ENCODE measurements at places on chromosomes 12 and 14.

- DNase-seq = no peak
Measured at GRCh38 chr14:40599725-40600124, 1007.0 kb upstream of the LRFN5 start.

- DNase-seq = no peak
Measured at GRCh38 chr12:71627438-71628002, 36.1 kb downstream of the ZFC3H1 start.

GRCh38 chr14:100715803-100716202, 10.9 kb upstream of the DLK1 start:
- no peak for DNase-seq

DNA sequence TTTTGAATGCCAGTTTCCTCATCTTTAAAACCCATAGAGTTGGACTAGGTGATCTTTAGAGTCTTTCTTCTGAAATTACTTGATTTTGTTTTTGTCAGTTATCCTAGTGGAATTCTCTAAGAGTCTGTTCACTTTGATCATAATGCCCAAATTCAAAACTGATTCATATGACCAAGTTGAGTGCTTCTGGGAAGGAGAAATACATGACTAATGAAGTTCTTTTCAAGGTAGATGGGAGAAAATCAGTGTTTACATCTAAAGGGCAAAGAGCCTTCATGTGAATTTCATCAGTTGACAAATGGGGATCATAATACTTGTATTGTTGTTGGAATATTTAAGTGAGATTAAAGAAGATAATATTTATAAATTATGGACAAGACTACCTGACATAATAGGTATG, 53.2 kb downstream of the ERC1 start:
- no peak for DNase-seq

GRCh38 chr12:91613223-91613779, 430.7 kb upstream of the DCN start:
- DNase-seq = no peak

DNA sequence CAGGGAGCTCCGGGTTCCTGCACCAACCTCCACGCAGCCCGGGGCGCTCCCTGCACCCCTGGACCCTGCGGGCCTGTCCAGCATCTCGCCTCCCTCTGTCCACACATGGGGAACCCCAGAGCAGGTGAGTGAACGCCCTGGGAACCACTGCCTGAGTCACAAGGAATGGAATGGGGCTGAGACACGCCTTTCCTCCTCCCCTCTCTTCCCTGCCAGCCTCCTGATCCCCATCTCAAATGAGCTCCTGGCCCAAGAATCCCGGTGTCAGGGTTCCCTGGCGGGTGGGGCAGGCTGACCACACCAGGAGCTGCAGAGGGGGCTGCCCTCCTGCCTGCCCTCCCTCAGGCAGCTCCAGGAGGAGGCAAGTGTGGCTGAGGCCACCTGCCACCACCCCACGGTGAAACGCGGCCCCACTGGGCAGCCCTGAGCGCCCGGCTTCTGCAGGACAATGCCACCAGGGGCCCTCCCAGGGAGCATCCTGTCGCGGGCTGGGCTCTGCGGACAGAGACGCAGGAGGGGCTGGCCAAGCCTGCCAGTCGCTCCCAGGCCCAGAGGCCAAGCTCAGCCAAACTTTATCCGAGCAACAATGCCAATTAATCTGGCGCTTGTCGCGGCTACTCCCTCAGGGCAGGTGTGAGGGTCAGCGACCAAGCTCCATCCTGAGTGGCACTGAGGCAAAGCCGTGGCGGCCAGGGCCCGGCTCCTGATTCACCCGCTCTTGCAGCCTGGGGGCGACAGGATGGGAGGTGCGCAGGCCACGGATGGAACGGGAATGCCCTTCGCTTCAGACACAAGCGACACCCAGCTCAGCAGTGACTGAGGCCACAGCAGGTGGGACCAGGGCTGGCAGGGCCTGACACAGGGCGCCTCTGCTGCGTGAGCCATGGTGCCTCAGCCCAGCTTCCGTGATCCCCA, 44.3 kb downstream of the GALNT9 start:
- DNase-seq = no peak

GRCh38 chr12:79673354-79673753, 17.4 kb downstream of the PAWR start:
- DNase-seq = no peak

- no peak for DNase-seq
Measured at GRCh38 chr14:53035336-53036210, 84.7 kb upstream of the FERMT2 start.

GRCh38 chr12:1553536-1553935, 40.8 kb downstream of the FBXL14 start:
- no peak for DNase-seq

GRCh38 chr14:55645845-55646832, 66.1 kb downstream of the KTN1 start:
- DNase-seq = no peak

GRCh38 chr14:31930493-31931240, 146.4 kb upstream of the ARHGAP5 start:
- no peak for DNase-seq

DNA sequence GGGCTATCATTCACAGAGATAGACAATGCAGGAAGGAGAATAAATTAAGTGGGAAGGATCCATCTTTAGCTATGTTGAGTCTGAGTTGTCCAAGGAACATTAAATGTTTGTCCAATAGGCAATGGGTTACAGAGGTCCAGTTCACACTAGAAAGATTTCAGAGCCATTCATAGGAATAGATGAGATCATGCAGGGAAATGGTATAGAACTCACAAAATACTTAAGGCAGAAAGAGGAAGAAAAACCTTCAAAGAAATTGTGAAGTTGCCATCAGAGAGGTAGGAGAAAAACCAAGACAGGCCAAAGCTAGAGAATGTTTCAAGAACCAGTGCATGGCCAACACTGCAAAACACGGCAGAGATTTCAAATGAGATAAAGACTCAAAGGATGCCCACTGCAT, 94.1 kb downstream of the PHLDA1 start:
- DNase-seq = no peak

- DNase-seq = no peak
Measured at GRCh38 chr12:40203060-40203430, 21.8 kb upstream of the LRRK2 start.

- DNase-seq = peak; percentile 21
Measured at GRCh38 chr14:72904840-72905561, 11.1 kb upstream of the DPF3 start.

GRCh38 chr12:110146986-110147385, 22.8 kb downstream of the IFT81 start:
- DNase-seq = no peak

GRCh38 chr12:11542599-11542998, 106.9 kb upstream of the ETV6 start:
- DNase-seq = no peak

GRCh38 chr14:54147758-54148157, 191.1 kb upstream of the BMP4 start:
- DNase-seq = no peak

- DNase-seq = peak; percentile 62
Measured at GRCh38 chr12:109844983-109845823, 12.0 kb upstream of the TRPV4 start.

- DNase-seq = peak; percentile 76
Measured at GRCh38 chr14:75147423-75148071, 20.7 kb upstream of the NEK9 start.

All from amygdala (tissue), 56 donors.